Hematopoietic multipotent progenitor cell treated with erythropoietin and hydrocortisone succinate and interleukin-3 and kit ligand, for 15 days (in vitro differentiated cells): ENCODE measurements at places on chromosomes 3 and 15.

DNA sequence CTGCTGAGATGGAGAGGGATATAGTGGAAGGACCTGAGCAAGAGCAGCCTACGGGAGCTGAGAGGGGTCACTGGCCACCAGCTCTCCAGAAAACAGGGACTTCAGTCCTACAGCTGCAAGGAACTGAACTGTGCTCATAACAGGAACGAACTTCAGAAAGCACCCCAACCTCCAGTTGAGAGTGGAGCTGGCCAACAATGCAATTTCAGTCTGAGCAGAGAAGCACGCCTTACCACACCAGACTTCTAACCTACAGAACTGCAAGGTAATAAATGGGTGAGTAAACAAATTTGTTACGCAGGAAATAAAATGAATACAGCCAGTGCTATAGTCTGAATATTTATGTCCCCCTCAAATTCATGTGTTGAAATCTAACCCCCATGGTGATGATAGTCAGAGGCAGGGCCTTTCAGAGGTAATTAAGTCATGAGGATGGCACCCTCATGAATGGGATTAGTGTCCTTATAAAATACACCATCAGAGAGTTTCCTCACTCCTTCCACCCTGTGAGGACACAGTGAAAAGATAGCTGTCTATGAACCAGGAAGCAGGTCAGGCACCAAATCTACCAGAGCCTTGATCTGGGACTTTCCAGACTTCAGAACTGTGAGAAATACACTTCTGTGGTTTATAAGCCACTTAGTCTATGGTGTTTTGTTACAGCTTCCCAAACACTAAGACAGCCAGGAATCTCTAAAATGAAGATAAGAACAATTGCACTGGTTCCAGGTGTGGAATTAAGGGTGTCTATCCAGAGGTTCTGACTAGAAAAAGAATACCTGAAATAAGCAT lies 58.6 kb downstream of the SYNM start:
- no peak for DNase-seq

GRCh38 chr15:80852676-80853075 lies 73.5 kb downstream of the CEMIP start:
- DNase-seq, result no peak

DNA sequence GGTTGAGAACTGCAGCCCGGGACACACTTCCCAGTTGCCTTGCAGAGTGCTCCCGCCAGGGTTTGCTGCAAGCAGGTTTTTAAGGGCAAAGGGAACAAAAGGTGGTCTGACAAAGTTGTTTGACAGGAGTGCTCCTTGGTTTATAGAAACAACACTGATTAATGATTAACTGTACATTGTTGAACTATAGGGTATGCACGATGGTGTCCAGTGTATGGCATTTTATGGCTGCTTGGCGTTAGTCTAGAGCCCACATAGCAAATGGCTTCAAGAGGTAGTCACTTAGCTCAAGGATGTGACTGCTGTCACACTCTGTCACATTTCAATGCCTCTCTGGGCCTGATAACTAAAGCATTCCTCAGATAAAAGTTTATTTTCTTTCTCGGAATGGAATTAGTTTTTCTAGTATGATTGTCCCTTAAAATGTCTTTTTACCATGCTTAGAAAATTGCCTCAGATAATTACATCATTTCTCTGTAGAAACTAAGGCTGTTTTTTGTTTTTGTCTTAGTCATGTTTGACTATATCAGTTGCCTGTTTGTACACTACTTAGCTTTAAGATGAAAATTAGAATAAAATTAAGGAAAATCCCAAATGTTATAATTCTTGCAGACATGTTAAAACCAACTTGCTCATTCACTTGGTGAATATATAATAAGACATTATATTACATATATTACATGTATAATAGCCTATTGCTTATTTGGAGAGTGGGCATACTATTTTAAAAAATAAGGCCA lies 61.3 kb upstream of the GATM start:
- no peak for DNase-seq

DNA sequence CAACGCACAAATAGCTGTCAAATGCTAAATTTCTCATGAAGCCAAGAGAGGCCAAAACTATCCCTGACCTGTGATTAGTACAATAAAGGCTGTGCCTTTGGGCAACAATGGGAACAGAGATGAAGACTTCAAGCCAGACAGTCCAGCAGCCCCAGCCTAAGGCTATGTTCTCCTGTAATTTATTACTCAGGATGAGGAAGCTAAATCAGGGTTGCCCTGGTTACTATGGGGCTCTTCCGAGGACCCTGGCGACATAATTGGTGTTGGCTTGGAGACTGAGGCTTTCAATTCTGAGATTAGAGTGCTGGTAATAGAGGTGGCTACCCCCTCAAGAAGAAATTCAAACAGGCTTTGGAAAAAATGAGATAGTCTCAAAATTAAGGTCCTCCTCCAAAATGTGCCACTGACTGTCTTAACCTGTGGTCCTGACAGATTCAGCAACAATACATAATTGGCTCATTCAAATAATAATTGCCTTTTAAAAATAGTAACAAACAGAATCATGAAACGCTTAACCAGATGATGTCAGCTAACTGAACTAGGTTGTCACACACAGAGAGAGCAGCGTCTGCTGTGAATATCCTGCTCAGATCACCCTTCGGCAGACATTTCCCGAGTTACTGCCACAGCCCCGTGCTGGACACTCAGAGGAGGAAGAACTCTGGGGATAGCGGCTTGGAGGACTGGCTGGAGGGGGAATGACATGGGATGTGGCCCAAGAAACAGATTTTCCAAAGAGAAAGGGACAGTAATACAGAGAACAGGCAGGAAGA lies 43.0 kb downstream of the NSMCE3 start:
- DNase-seq, result no peak
